Lung (tissue), 17 donors: ENCODE measurements at places on chromosomes 6 and 20. TPM values are rescaled to one million over a fixed set of nuclear protein-coding genes. Genes with fewer than 3 reads are reported as not detected.

Gene GRIK2
- polyA plus RNA-seq = 0.12 TPM

Gene TREML1
- polyA plus RNA-seq = 1.2 TPM

Gene TUBB1
- 6.8 TPM for polyA plus RNA-seq

Gene WFDC5
- 0.57 TPM for polyA plus RNA-seq

GRCh38 chr6:163814494-163815364 is 400.2 kb downstream of the QKI start:
- no peak for DNase-seq

DNA sequence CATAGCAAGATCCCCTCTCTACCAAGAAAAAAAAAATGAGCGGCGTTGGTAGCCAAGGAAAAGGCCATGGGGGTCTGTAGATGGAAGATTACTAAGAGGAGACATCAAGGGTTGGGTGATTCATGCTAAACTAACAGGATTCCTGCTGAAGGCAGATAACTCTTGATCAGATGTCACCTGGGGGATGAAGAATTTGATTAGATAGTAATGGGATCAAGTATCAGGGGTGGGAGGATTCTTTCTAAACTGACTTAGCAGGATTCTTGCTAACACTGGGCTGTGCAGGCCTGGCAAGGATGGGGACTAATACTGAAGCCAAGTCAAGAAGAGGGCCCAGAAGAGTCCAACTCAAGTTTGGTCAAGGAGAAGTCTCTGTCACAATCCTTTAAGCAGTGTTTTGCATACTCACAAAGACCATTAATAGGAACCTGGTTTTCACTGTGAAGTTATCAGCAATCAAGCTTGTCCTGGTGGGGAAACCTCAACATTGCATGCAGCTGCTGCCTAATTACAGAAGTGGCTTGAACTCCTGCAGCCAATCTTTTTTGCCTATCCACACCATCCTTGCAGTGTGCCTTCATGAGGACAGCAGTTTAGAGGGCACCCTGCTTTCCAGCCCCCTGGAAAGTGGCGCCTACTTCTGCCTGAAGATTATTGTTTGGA is 61.3 kb downstream of the ANKRD6 start:
- no peak for DNase-seq

GRCh38 chr6:35319346-35320030 is 21.9 kb downstream of the DEF6 start:
- DNase-seq = no peak

DNA sequence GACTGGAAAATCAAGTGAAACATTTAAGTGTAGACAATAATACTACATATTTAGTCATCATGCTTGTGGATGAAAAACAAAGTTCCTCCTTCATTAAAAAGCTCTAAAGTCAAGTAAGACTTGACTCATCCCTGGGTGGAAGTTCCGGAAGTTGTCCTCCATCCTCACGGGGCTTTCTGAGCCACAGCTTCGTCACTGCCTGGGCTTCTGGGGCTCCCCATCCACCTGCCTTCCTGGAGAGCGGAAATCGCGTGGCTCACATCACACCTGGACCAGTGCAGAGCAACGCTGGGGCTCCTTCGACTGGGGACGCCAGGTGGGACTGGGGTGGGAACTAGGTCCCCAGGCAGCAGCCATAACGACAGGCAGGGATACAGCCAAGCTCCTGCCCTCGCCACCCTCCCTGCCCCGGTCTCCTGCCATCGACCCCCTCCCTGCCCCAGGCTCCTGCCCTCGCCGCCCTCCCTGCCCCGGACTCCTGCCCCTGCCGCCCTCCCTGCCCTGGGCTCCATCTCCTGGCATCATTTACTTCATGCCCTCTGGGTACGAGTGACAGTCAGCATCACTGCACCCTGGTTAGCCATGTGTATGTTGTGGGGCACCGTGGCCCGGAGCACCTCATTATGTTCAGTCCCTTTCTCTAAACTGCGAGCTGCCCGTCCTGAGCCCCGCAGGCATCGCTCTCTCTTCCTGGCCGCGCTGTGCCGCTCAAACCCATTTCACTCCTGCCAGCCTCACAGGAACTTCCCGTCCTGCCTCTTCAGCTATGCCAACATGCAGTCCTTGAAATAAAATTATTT is 12.9 kb downstream of the THBS2 start:
- DNase-seq = no peak

- DNase-seq = no peak
Observed at GRCh38 chr20:46791722-46792416, 82.4 kb downstream of the SLC2A10 start.
